ENCODE measurements at places on chromosomes 6 and 20. TPM values are rescaled to one million over a fixed set of nuclear protein-coding genes. Genes with fewer than 3 reads are reported as not detected.

OLIG3 gene
- total RNA-seq, result not detected

DNA sequence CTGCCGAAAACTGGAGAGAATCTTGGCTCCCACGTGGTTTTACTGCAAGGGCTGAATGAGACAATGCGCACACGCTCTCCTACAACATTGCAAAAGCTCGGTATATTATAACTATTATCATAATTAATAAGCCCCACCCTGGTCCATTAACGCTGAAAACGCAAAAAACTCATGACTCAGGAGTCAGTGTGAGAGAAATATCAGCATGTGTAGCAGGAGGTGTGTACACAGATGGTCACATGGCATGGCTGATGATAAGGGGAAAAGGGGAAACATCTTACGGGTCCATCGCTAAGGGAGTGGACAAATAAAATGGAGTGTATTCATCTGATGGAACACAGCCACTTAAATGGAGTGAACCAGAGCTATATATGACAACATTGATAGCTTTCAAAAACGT is 29.2 kb downstream of the CDH22 start:
- no peaks in the 10 kb centered on the region for H3K4me1 ChIP-seq
- peaks cover 37% of the 10 kb centered on the region for H3K27me3 ChIP-seq
- no peak for DNase-seq
- H3K4me3 ChIP-seq, result no peak overlapping the region
- H3K27ac ChIP-seq, result no peak overlapping the region

DNA sequence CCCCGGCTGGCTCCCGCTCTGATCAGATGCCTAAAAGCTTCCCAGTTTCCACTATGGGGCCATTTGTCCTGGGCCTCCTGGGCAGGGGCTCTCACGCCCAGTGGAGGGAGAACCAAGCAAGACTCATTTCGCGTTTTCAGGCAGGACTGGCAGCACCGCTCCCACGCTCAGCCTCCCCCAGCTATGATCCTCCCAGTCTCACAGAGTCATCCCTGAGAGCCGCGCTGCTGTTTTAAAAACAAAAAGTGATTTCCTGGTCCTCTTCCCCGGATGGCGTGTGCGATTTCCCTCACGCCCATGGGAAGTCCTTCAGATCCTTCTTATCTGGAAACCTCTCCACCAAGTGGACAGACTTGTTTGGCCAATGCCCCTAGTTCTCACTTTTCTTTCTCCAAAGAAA is at the start of gene ADGRF5:
TSS of gene ADGRF5 (minus strand) at position 208 of the 400 bp plus-strand sequence. CDS start 15,176 bp downstream, outside the sequence.
- no peak within 1 kb of the TSS for H3K4me3 ChIP-seq
- H3K36me3 ChIP-seq, result no peaks in the 10 kb centered on the region
- H3K4me1 ChIP-seq, result no peaks in the 10 kb centered on the region
- no peaks in the 10 kb centered on the region for H3K27me3 ChIP-seq
- DNase-seq, result no peak

DNA sequence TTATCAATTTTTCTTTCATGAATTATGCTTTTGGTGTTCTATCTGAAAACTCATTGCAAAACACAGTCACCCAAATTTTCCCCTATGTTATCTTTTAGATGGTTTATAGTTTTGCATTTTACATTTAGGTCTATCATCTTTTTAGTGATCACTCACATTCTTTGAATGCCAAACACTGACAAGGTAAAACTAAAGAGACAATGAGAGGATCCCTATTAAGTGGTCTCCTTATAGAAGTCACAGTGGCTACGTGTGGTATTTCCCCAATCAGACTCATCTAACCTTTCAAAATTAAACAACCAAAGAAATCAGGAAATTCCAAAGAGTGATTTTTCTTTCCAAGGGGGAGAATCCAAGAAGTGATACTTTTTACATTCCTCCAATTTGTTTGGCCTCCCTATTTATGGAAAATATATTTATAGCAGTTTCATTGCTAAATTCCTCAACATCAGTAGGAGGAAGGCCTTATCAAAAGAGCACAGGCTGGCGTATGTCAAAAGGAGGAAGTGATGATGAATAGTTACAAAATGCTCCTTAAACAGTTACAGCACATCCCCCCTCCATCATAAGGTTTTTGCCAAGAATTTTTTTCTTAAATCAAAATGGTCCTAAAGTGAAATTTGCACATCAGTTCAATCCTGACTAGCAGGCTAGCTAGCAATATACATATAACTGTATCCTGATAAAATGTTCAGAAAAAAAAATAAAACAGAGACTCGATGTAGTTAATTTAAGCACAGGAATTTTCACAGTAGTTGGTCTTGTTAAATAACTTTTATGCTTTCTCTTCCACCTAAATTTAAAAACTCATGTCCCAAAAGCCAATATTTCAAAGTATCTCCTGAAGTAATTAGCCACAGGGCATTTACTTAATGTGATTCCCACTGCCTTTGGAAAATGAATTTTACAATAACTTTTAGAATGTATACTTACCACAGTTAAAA is 76.2 kb upstream of the IPCEF1 start:
- H3K27me3 ChIP-seq, result no peaks in the 10 kb centered on the region
- peaks cover 11% of the 10 kb centered on the region for H3K36me3 ChIP-seq
- no peak overlapping the region for H3K27ac ChIP-seq
- H3K4me3 ChIP-seq, result no peak overlapping the region

MYL9 gene
- total RNA-seq, result 213 TPM

DNA sequence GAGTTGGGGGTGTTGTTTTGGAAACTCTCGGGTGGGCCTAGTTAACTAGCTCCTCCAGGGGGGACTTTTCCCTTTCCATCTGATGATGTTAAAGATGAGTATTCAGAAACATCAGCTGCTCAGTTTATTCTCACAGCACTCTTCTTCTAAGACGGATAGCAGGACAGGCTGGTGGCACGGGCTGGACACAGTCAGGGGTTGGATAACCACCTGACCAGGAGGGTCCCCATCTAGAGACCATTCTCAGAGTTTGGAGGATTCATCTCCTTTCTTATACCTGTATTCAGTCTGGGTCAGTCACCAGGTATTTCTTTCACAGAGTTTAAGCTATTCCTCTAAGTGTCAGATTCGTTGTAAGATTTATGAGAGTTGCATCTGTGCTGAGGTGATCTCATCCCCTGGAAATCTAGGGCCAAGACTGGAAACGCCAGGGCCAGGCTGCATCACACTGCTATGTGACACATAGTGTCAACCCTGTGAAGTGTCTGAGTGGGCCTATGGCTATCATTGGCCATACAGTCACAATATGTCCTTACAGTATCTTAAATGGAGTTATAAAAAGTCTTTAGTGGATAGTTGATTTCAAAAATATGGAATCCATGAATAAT is 111.7 kb downstream of the FAM50B start:
- peak; percentile 66 for DNase-seq
- H3K27me3 ChIP-seq, result no peaks in the 10 kb centered on the region
- no peaks in the 10 kb centered on the region for H3K36me3 ChIP-seq
- peak overlapping the region; percentile 98 for H3K27ac ChIP-seq
- H3K4me3 ChIP-seq, result no peak overlapping the region

DEFB125 gene
- not detected for total RNA-seq

DNA sequence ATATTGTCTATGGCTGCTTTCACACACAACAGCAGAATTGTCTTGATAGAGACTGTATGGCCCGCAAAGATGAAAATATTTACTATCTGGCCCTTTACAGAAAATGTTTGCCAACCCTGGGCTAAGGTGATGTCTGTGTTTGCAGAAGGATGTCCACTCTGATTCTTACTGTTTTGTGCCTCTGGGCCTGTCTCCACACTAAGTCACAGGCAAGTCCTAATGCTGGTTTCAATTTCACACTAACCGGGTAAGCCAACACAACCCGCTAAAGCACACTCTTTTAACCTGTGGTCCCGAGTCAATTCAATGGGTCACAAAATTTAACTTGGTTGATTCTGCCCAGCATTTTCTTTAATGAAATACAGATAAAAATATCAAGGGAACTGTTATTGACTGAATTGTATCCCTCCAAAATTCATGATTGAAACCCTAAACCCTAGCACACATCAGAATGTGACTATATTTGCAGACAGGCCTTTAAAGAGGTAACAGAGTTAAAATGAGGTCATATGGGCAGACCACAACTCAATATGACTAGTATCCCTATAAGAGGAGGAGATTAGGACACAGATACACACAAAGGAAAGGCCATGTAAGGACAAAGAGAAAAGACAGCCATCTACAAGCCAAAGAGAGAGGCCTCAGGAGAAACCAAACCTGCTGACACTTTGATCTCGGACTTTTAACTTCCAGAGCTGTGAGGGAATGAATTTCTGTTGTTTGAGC is 78.4 kb downstream of the FYN start:
- peaks cover 14% of the 10 kb centered on the region for H3K4me1 ChIP-seq
- DNase-seq, result no peak
- no peak overlapping the region for H3K27ac ChIP-seq
- H3K27me3 ChIP-seq, result no peaks in the 10 kb centered on the region
- 0 out of 2 replicates have a peak, but pooled peaks cover 5% of the 10 kb centered on the region for H3K36me3 ChIP-seq

- H3K4me1 ChIP-seq, result no peaks in the 10 kb centered on the region
- no peak for DNase-seq
- no peaks in the 10 kb centered on the region for H3K36me3 ChIP-seq
- H3K27ac ChIP-seq, result no peak overlapping the region
- H3K27me3 ChIP-seq, result no peaks in the 10 kb centered on the region
- H3K4me3 ChIP-seq, result no peak overlapping the region
Measured at GRCh38 chr20:6780433-6781190, 13.1 kb downstream of the BMP2 start.

GRCh38 chr6:119385994-119386393 is 36.4 kb upstream of the MAN1A1 start:
- no peak overlapping the region for H3K4me3 ChIP-seq
- no peak overlapping the region for H3K27ac ChIP-seq
- no peaks in the 10 kb centered on the region for H3K27me3 ChIP-seq

DNA sequence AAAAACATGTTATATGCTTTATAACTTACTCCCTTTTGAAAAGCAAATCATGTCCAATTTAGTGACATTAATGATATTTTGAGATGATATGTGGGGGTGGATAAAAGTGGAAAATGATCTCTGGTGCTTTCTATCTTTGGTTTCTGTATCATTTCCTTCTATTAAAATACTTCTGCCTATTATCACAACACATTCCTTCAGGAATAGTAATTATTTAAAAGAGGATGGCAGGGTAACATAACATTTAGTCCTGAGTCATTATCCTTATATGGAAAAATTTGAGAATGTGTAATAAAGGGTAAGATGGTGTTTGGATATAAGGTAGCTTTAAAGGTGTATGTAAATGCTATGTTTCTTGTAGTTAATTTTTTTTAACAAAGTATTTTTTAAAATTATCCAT is 657.7 kb downstream of the PHF3 start:
- H3K4me3 ChIP-seq, result no peak overlapping the region
- no peak overlapping the region for H3K27ac ChIP-seq
- H3K4me1 ChIP-seq, result no peaks in the 10 kb centered on the region
- DNase-seq, result peak; percentile 14

GRCh38 chr6:170053966-170054661 is 236.8 kb downstream of the DLL1 start:
- DNase-seq, result no peak
- H3K4me1 ChIP-seq, result no peaks in the 10 kb centered on the region
- H3K27me3 ChIP-seq, result no peaks in the 10 kb centered on the region
- no peaks in the 10 kb centered on the region for H3K36me3 ChIP-seq
- no peak overlapping the region for H3K27ac ChIP-seq

CHRNA4 gene
- not detected for total RNA-seq

SLC17A1 gene
- total RNA-seq, result not detected

GRCh38 chr6:113383701-113384100 is 473.4 kb upstream of the MARCKS start:
- H3K4me1 ChIP-seq, result peaks cover 19% of the 10 kb centered on the region
- H3K27me3 ChIP-seq, result no peaks in the 10 kb centered on the region
- H3K4me3 ChIP-seq, result no peak overlapping the region
- DNase-seq, result peak; percentile 40
- H3K36me3 ChIP-seq, result no peaks in the 10 kb centered on the region

BTNL2 gene
- not detected for total RNA-seq

LAMP5 gene
- total RNA-seq, result not detected

HLA-B gene
- 4,578 TPM for total RNA-seq

GRCh38 chr6:113149511-113149910 is 707.6 kb upstream of the MARCKS start:
- H3K4me1 ChIP-seq, result no peaks in the 10 kb centered on the region
- DNase-seq, result no peak
- no peaks in the 10 kb centered on the region for H3K36me3 ChIP-seq
- no peak overlapping the region for H3K27ac ChIP-seq

- DNase-seq, result peak; percentile 91
- H3K4me3 ChIP-seq, result no peak overlapping the region
- H3K36me3 ChIP-seq, result no peaks in the 10 kb centered on the region
- peak overlapping the region; percentile 47 for H3K27ac ChIP-seq
- peaks cover 15% of the 10 kb centered on the region for H3K4me1 ChIP-seq
- no peaks in the 10 kb centered on the region for H3K27me3 ChIP-seq
Measured at GRCh38 chr6:10951675-10952282, 64.9 kb downstream of the SYCP2L start.

DNA sequence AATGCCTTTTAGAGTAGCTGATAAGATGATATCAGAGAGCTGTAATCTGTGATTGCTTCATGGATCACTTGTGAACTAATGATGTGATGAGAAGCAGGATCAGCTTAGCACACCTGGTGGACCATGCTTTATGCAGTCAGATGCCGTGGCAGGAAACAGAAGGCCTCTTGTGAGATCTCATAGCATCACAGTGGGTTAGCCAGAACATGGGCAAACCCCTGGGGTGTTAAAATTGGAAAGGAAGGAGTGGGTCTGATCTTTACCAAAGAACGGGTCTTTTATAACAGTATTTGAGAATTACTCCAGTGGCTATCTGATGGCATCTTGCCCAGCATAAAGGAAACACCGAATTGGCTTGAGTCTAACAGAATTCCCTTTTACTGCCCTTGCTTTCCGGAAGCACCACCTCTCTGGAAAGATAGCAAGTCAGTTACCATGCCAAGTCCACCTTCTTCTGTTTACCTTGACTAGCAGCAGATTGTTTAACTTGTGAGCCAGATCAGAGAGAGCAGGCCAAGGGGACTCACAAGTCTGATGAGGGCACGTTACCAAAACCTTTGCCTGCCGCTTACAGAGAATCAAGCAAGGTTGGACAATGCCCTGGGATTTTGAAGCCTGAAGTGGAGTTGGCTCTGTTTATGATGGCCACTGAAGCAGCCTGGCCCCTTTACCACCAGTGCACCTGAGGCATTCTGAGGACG is 20.9 kb upstream of the SRF start:
- H3K27me3 ChIP-seq, result no peaks in the 10 kb centered on the region
- H3K27ac ChIP-seq, result no peak overlapping the region
- no peak overlapping the region for H3K4me3 ChIP-seq
- peaks cover 18% of the 10 kb centered on the region for H3K36me3 ChIP-seq
- no peaks in the 10 kb centered on the region for H3K4me1 ChIP-seq

- H3K27ac ChIP-seq, result no peak overlapping the region
- no peaks in the 10 kb centered on the region for H3K27me3 ChIP-seq
- no peak for DNase-seq
- peaks cover 27% of the 10 kb centered on the region for H3K4me1 ChIP-seq
- H3K4me3 ChIP-seq, result no peak overlapping the region
- H3K36me3 ChIP-seq, result peaks cover 15% of the 10 kb centered on the region
Measured at GRCh38 chr6:145892026-145892425, 72.1 kb downstream of the SHPRH start.

FAM217A gene
- not detected for total RNA-seq

Data from SJSA1 (cell line).